C1 segment of cervical spinal cord (tissue), 14 donors: ENCODE measurements at places on chromosomes 12 and 14.

DNA sequence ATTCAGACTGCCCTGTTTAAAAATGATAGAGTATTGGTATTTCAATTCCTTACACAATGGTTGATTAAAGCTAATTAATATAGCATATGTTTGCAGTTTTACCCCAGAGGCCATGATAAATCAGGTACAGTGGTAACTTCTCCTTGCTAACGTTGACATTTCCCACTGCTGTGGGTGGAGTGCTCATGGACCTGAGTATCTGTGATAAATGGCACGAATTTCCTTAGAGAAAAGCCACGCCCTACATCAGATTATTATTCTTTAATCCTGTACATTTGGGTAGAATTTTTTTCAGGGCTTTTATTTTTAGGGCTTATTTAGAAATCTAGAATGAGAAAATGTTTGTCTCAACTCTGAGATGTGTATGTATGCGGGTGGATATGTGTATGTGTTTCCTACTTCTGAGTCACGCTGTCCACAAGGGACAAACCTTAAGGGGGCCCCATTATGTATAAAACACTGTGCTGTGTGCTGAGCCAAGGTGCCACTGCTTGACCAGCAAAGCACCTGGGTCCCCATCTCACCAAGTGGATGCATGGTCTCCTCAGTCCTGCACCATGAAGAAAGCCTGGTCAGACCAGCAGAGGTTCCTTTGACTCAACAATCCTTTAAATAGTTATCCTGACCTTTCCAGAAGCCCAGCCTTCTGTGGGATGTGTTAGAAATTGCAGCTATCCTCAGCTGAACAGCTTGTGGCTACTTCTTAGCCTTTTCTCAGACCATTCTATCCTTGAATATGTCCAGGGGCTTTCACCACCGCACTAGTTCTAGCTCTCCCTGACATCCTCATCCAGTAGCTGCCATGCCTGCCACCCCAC, 57.9 kb upstream of the STK38L start:
- no peak for DNase-seq

DNA sequence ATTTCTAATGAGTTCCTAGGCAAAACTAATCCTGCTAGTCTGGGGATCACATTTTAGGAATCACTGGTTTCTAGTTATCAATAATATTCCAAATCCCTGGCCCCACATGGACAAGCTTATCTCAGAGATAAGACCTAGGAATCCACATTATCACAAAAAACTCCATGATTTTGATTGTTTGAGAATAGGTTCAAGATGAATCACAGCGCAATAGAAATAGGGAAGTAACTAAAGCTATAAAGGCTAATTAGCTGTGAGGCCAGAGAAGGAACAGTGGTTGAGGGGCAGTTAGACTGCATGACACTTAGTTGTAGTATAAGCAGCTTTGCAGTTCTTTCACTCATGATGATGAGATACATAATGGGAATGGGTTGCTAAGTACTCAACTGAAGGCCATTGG, 13.1 kb upstream of the ATP5F1B start:
- DNase-seq, result no peak

DNA sequence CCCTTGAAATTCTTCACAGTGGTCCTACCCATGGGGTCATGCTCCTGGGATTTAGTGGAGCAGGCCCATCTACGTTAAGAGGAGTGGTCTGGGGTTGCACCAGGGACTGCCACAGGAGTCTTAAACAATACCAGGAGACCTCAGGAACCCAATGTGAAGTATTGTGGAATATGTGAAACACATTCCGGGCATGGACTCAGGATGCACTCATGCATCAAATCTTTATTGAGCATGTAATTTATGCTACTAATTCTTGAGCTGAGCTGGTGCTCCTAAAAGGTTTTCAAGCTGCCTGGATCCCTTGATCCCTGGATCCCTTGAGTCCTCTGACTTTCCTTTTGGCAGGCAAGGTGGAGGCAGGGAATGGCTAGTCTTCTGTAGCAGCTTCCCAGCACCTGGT, 8.8 kb downstream of the SERPINA10 start:
- DNase-seq, result no peak

DNA sequence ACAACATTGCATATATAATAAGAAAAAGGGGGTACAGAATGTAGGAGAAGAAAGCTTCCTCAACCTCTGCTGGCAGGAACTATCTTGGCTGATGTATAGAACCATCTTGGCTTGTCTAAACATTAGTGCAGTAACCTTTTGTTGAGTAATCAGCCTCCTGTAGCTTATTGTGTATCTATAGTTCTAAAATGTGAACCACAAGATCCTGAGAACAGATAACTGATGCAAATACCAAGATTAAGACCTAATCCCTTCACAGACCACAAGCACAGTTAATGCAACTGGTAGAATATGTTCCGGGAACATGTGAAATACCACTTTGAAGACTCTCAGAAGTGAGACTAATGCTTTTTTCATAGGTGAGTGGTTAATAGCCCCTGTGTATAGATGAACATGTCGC, 50.7 kb upstream of the KCNC2 start:
- DNase-seq, result no peak

DNA sequence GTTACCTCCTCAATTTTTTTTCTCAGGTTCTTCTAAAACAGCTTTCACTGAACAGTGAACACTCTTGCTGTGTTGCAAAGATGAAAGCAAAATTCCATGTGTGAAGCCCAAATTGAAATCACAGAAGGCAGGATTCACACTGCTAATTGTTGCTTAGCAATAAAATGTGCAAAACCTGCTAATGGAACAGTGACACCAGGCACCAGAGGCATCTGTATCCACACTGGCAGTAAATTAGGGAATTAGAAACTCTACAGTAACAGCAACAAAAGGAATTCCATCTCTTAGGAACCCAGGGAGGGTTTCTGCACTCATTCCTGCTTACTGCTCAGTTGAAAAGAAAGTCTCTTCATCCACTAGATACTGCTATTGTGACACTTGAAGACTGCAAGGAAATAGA, 202.3 kb downstream of the GXYLT1 start:
- no peak for DNase-seq

- DNase-seq, result no peak
These were observed 212.6 kb upstream of the LHX5 start for GRCh38 chr12:113684053-113684907.

DNA sequence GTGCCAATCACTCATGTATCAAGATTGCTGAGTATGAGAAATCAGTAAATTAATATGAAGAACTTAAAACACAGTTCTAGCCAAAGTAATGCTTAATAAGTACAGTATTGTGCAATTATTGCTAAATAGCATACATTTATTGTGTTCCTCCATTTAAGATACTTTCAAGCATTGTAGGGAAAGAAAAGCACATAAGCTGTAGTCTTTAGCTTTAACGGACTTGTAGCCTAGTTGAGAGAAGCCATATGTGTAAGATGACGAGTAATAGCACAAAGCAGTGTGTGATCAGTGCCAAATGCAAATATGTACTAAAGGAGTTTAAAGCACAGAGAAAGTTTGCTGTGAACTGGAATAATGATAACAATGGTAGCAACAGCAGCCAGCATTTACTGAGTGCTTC, 38.1 kb downstream of the ETV6 start:
- no peak for DNase-seq
